ENCODE measurements at places on chromosomes 6 and 20.

DNA sequence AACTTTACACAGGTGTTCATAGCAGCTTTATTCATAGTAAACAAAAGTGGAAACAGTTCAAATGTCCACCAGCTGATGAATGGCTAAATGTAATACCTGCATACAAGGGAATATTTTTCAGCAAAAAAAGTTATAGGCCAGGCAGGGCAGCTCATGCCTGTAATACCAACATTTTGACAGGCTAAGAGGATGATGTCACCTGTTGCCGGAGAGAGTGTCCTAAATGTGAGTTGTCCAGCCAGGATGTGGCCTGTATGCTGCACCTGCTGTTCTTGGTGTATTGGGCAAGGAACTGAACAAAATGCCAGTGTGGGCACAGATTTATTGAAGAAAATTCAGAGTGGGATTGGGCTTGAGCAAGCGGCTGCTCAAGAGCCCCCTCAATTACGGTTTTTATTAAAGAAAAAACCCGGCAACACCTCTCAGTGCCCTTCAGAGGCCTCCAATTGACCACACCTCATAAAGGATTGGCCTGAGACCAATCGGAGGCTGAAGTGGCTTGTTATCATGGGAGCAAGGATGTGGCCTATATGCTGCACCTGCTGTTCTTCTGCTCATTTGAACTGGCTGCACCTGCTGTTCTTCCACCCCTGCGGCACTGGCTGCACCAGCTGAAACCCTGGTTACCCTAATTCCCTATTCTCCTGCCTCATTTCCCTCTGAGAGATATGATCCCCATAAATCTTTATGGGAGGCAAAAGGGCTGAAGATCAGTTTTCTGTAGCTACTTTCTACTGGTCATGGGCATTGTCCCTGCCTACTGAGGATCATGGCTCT lies 164.3 kb upstream of the PROKR2 start:
- DNase-seq: no peak

DNA sequence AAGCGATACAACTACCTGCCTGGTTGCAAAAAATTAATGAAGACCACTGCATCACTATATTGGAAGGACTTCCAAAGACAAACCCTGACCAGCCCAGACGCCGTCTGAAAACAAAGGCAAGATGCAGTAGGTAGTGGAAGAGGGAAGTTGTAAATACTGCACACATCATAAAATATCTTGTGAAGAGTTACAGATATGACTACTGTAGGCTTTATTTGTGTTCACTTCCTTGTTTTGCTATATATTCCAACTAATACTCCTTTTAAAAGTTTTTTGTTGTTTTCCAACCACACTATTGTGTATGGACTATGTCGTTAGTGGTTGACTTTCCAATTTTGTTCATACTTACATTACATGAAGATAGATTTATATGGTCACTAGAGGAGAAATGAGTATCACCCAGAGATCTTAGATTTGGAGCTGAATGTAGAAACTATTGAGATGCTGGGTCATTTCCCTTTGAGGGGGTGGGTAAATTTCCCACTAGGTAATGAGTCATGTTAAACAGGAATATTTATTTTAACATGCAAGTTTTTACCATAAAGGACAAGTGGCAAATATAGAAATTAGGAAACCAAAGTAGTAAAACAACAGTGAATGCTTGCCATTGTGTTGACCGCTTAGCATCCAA lies 16.6 kb upstream of the TXLNB start:
- DNase-seq: no peak

GRCh38 chr6:43635387-43636307 lies at the start of gene MAD2L1BP:
Gene MAD2L1BP, plus strand, starts transcription at chr6:43635840. Its CDS starts 36 bp downstream, at chr6:43635876.
- no peak for DNase-seq

DNA sequence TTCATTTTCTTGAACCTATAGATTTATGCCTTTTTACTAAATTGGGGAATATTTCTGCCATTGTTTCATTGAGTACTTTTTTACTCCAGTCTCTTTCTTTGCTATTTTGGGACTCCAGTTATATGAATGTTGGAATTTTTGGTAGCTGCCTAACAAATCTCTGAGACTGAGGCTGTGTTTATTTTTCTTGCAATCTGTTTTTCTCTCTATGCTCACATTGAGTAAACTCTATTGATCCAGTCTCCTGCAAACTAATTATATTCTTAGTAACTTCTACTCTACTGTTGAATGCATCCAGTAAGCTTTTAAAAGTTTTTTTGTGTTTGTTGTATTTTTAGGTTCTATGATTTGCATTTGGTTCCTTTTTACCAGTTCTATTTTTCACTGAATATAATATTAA lies 903.4 kb upstream of the GJE1 start:
- DNase-seq: no peak

- DNase-seq: no peak
Measured at GRCh38 chr20:62500237-62500864, 24.6 kb upstream of the GATA5 start.

DNA sequence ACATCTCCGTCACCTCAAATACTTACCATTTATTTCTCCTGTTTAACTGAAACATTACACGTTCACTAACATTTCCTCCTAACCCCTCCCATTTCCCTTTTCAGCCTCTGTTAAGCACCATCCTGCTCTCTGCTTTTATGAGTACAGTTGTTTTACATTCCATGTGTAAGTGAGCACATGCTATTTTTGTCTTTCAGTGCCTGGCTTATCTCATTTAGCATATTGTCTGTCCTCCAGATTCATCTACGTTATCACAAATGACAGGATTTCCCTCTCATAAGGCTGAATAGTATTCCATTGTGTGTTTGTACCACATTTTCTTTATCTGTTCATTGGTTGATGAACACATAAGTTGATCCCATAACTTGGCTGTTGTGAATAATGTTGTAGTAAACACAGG lies 22.7 kb downstream of the TAF11 start:
- DNase-seq: no peak

DNA sequence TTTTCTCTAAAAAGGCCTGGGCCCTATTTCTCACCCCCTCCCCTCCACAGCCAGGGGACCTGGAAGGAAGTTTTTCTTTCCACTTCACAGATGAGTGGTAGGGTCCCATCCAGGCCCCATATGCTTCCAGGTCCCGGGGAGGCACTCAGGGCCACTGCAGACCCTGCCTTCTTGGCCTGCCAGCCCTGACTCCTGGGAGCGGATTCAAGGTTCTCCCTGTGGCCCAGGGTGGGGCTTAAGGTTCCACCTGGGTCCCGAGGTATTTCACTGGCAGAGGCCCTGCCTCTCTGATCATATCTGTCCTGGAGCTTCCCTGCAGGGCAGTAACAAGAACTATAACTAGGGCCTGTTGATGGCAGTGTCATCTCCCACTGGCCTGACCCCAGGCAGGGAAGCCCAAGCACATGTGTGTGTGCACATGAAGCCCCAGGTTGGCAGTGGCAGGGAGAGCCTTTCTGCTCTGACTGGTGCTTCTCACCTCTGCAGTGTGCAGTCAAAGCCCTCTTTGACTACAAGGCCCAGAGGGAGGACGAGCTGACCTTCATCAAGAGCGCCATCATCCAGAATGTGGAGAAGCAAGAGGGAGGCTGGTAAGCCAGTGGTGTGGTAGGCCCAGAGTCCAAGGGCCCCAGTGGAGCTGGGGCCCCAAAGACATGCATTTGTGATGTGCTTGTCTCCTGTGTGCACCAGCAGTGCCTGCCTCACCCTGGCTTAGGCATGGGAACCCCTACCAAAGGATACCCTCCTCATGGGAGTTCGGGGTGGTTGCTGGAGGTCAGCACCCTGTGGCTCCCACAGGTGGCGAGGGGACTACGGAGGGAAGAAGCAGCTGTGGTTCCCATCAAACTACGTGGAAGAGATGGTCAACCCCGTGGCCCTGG lies 31.2 kb downstream of the PLCG1 start:
- DNase-seq: no peak

Measured in retinal pigment epithelial cell (primary cell).